ENCODE measurements at places on chromosomes 5 and 9.

- DNase-seq = no peak
These were observed 311.8 kb upstream of the KIF2A start for GRCh38 chr5:61994171-61994570.

DNA sequence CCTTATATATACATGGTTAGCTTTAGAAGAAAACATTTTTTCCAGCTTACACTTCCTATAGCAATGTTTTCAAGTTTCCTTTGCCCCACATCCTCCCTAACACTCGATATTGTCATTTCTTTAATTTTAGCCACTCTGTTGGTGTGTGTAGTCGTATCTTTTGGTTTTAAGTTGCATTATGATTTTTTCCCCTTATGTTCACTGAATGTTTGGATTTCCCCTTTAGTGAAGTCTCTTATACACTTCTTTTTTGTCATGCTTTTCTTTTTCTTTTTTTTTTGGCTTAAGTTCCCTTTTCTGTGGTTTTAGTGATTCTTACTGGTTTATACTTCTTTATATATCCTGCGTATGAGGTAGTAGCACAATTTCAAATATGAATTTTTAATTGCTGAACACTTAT is 58.8 kb downstream of the KDM4C start:
- DNase-seq = no peak

DNA sequence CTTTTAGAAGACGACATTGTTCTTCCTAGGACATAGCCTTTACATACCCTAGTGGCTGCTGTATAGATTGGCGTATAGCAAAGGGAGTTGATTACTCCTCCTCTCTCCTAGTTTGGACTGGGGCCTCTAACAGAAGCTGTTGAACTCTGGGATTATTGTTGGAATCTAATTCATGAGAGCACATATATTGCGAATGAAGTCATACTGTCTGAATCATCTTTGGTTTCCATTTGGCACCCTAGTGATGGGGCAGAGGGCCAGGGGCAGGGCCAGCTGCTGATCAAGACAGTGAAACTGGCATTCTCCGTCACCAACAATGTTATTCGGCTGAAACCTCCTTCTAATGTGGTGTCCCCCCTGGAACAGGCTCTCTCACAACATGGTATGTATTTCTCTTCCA is 40.3 kb downstream of the NUP188 start:
- DNase-seq = no peak

DNA sequence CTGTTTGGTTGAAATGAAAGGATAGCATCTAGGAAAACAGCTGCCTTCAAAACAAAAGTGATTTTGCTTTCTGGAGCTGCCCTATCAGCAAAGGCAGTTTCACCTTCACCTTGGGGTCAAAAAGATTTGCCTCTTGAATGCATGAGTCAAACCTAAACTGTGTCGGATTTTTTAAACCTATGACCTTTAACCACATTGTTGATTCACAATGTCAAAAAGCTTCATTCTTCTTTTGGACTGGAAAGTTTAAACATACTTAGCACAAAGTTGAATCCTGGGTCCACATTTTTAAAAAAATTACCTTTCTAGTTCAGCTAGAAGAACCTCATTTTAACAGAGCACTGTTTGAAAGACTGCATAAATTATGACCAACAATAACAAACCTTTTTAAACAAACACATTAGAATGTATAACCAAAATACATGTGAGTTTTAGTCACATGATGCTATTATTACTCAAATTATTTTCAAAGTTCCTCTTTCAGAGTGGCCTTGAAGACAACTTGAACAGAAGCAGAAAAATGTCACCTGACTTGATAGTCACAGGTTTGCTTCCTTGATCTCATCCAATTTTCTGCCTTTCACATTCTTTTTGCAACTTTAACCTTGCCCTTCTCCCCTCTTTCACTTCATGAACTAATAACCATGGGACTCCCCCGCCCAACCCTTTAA is 109.7 kb upstream of the LHFPL2 start:
- no peak for DNase-seq

GRCh38 chr9:109411798-109412352 is 86.2 kb downstream of the PTPN3 start:
- DNase-seq = no peak

DNA sequence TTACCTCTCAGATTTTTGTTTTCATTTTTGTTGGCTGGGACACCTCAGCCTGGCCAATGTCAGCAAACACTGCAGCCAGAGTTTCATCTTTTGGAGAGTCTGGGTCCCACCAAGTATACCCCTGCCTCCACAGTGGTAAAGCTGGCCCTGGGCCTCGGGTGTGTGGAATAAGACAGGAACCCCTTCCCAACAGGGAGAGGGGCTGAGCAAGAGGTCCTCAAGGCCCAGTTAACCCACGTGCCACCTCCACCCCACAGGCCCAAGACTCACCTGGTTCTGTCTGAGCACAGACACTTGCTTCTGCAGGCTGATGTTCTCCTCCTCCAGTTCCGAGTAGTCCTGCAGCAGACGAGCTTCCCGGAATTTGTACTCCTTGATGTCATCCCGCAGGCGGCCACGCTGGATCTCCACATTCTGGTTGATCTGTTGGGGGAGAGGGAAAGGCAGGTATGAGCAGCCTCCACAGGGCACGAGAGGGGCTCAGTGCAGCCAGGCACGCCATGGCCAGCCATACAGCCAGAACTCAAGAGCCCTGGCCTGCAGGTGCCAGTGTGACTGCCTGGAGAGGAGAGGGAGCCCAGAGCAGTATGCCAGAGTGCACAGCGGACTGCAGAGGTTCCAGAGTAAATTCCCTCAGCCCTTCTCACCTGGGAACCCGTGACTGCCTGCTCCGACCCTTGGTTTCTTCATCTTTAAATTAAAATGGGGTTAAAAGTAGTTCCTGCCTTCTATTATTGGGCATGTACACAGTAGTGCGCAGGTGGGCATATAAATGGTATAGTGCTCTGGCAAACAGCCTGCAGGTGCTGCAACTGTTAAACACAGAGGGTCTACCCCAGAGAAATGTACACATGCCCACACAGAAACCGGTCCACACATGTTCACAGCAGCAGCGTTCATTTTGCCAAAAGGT is 42.0 kb downstream of the BICD2 start:
- no peak for DNase-seq

GRCh38 chr5:33934176-33934575 is 2.0 kb upstream of the RXFP3 start:
- no peak for DNase-seq
